Activated CD4-positive, alpha-beta T cell treated with anti-CD3 and anti-CD28 coated beads, Interleukin-2, Interleukin-6, amounts not matched to agents 100 ng/mL and 50 ng/mL, durations not matched to agents 16 hours and 8 hours (primary cell): ENCODE measurements at places on chromosomes 12 and 14.

DNA sequence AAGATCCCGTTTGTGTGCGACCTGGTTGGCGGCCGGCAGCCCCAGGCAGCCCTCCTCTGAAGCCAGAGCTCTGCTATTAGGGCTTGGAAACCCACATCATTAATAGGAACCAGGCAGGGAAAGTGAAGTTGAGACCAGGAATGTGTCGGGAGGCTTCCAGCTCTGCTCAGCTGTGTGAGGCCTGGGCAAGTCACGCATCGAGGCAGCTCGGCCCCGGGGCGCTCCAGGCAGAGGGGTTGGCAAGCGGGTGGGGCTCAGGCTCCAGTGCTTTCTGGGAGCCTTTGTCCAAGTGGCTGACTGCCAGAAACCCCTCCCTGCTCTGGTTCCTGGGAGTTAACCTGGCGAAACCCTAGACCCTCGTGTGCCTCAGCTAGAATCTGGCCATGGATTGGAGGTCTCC lies 1151.7 kb downstream of the VRK1 start:
- no peak for DNase-seq

GRCh38 chr14:28975084-28975483 lies 208.5 kb downstream of the FOXG1 start:
- DNase-seq = no peak

DNA sequence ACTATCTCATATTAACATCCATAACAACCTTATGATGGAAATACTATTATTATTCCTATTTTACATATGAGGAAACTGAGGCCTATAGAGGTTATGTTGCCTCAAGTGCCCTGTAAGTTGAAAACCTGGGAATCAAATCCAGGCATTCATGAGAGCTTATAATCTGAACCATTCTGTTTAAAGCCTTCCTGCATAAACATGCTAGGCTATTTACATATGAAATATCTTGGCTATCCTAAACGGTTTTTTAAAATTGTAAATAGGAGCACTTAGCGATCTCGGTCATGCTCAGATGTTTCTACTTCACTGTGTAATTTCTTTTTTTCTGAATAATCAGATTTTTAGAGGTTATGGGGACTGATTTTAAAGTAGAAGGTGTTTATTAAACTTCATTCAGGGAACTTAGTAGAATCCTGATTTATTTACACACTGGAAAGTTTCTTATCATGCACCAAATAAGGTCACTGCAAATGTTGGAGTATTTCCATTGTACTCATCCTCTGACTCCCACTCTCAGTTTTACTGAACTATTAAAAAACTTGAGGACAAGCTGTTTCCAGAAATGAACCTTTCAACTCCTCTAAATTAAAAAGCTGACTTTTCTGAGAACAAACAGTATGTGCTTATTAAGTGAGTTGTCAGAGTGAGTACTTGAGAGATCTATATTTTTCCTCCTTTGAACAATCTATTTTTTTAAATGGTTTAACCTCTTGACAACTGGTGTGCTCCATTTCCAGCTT lies 141.7 kb downstream of the PIK3C2G start:
- DNase-seq = no peak

DNA sequence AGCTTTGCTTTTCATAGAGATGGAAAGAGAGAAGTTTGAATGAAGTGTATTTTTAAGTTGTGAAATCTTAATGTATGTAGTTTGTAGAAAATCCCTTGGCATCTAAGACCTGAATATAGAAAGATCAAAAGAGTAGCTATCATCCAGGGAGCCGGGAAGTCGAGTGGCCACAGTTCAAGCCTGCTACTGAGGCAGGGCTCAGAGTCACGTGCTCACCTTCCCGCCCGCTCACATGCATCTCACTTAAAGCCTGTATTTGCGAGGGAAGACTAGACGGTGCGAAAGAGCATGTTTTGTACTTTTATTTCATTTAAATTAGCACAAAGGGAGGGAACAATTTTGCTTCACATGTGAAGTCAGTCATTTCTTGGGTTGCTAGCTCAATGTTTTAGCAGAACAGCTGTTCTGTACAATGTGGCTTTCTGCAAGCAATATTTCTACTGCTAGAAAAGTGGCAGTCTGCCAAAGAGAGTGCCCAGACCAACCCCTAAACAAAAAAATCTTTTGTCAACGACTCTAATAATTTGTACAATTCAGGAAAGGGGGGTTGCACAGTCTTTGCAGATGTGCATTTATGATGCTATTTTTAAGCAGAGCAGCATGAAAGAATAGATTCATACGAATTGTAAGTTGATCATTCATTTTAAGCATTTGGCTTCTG lies 290.7 kb downstream of the NPAS3 start:
- DNase-seq = no peak

DNA sequence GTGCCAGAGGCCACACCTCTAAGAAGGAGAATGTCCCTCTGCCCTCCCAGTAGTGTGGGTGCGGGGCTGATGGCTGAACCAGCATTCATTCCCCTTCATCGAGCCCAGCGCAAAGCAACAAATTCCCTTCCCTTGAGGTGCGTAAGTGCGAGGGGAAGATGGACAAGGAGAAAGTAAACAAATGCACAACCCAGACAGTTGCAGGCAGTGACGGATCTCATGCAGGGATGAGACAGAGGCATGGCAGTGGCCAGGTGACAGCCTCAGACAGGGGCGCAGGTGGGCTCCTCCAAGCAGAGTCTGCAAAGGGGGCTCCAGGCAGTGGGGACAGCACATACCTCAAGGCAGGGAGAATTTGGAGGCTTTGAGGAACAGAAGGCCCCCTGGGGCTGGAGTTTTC lies 2.3 kb upstream of the MYL2 start:
- no peak for DNase-seq

GRCh38 chr12:5996459-5996858 lies 51.4 kb upstream of the ANO2 start:
- DNase-seq = no peak

GRCh38 chr14:55749201-55749812 lies 169.3 kb downstream of the KTN1 start:
- DNase-seq = no peak

DNA sequence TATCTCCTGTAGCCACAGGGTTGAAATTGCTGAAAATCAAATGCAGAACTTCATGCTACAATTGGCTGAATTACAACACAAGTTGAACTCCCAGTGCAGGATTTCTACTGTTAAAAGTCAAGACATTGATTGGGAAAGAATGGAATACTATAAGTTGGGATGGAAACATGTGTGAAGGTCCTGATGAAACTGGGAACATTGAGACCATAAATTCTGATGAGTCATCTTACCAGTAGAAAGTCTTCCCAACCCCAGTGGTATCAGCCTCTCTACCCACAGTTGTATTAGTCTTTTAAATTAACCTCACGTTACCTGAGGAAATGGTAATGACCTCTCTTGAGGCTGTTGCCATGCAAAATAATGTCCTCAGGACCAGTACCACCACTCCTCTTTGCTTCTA lies 27.4 kb upstream of the DYRK2 start:
- DNase-seq = no peak

- peak; percentile 14 for DNase-seq
Observed at GRCh38 chr12:33439587-33440011, at the start of gene SYT10. Gene SYT10 (minus strand): TSS chr12:33439819. CDS start chr12:33439522, 297 bp downstream.

DNA sequence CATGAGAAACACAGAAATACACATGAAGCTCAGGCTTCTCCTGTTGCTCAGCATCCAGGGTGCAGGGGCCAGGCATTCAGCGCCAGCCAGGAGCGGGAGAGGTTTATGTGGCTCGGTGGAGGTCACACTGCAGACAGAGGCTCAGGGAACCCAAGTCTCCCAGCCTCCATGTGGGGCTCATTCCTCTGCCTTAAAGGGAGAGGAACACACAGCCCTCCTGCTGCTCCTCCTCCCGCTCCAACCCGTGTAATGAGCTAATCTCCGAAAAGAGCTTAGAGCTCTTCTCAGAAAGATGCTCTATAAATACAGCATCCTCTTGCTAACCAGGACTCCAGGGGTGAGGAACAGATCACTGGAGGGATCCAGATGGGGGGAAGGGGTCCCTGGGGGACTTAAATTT lies 28.2 kb downstream of the FGF6 start:
- DNase-seq = no peak

DNA sequence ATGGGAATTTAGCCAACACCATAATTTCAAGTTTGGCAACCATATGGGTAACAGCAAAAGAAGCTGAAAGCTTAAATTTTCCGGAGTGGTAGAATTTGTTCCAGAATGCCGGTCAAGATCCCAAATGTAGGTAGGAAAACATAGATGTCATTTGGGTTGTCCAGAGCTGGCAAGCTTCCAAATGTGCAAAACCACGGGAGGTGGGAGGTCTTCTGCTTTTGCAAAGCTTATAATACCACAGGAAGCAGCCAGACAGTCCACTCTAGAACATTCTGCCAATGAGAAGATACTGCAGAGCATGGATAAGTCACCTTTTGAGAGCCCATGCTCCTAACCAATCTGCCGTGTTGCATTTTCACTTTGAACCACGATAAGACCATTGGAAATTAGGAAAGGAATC lies 26.4 kb upstream of the BATF start:
- no peak for DNase-seq

GRCh38 chr12:111330800-111331752 lies 37.8 kb downstream of the PHETA1 start:
- peak; percentile 27 for DNase-seq

DNA sequence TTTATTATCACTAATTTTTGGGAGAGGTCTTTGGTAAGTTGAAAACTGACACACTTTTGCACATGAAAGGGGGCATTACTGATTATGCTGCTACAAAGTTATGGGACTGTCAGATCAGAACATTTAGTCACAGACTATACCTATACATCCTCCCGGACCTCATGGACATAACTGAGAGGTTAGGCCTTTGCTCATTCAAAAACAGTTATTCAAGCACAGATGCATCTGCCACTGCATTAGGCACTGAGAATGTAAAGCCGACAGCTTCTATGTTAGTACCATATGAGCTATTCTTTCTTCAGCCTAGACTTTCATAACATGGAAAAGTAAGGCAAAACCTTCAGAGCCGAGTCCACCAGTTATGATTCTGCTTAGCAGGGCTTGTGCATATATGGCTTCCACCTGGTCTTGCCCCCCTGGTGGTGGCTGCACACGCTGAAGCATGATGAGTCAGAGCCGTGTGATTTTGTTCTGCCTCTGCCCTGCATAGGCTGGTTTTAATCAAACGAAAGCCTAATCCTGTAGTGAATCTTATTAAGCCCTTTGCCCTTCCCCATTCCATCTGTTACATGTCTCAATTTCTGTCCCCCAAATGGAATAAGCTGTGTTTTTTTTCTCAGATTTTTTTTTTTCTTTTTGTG lies 21.8 kb upstream of the RNU6-8 start:
- no peak for DNase-seq

DNA sequence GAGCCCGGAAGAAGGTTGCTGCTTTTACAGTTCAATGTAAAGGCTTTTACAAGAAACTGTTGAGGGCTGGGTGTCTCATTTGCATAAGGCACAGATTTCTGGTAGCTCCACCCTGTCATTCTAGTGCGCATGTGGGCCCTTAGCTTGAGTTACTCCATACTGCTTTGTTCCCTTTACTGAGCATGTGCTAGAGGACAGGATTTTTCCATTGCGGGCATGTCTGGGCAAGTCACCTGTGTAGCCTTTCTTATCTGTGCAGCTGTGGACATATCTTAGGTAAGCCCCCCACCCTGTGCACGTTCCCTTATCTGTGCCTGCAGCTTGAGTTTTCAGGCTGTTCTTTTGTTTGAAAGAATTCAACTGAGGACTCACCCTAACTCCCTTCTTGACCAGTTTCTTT lies 56.2 kb upstream of the ARHGAP5 start:
- DNase-seq = no peak

GRCh38 chr14:104590240-104590965 lies 10.8 kb downstream of the C14orf180 start:
- no peak for DNase-seq

DNA sequence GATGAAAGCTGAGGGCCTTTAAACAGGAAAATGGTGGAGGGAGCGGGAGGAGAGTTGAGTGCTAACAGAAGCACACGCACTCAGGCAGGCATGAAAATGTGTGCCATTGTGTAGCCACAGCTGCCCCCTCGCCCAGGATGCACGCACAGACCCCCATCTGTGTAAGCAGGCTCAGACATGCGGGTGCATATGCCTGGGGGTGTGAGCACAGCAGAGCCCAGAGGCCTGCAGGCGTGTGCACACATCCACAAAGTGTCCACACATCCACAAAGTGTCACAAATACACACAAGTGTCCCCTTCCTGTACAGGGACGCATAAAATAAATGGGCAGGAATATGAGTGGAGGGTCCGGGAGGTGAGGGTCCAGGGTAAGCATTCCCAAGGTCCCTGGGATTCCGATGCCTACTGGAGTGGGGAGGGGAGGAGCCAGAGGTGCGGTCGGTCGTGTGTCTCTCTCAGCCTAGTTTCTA lies 805 bp upstream of the KRT7 start:
- DNase-seq = no peak

DNA sequence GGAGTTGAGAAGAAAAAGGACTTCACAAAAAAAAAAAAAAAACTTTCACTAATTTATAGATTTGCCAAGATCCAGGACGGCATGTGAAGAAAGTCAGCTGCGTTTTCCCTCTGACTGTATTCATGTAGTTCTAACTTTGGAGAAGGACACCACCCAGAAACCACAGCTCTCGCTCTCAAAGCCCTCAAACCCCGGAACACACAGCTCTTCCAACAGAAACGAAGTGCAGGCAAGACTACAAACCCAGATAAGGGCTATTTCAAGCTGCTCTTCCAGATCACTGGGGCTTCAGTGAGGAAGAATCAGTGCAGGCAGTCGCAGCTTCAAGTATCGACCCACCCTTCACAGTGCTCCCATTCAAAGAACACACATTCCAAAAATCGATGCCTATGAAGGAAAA lies 13.2 kb downstream of the KCNH5 start:
- no peak for DNase-seq

DNA sequence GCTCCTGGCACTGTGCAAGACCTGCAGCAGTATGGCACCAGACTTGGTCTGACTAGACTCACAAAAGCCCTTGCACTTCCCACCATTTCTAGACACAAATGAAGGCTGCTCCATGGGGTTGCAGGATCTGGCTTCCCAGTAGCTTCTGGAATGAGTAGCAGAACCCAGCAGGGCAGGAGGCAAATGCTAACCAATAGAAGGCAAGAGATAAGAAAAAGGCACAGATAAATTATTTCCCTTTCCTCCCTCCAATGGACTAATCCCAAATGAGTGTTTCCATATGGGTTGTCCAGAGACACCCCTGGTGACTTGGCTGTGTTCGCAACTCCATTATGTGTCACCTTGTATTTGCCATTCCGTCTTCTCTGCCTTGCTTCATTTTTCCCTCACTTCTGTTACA lies 49.7 kb downstream of the KIF21A start:
- DNase-seq = no peak

GRCh38 chr14:75221797-75222196 lies 45.4 kb upstream of the TMED10 start:
- DNase-seq = no peak

GRCh38 chr12:74614426-74614825 lies 76.8 kb downstream of the ATXN7L3B start:
- DNase-seq = no peak

DNA sequence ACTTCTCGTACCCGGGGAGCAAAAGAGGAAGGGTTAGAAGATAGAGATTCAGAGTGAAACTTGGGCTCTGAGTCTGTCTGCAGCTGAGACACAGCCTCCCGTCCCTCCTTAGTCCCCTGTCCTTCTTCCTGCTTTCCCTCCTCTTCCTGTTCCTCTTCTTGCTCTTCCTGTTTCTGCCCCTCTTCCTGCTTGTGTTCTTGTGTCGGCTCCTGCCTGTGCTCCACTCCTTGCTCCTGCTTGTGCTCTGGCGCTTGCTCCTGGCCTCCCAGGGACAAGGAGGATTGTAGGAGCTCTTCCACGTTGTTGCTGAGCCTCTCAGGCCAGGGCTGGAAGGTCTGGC lies 3.0 kb downstream of the ACRBP start:
- DNase-seq = no peak

- DNase-seq = no peak
Observed at GRCh38 chr14:43166163-43166562, 1340.9 kb downstream of the FSCB start.
